Right hindlimb (tissue), 1 donor: ENCODE measurements at places on chromosomes 2 and 18.

DNA sequence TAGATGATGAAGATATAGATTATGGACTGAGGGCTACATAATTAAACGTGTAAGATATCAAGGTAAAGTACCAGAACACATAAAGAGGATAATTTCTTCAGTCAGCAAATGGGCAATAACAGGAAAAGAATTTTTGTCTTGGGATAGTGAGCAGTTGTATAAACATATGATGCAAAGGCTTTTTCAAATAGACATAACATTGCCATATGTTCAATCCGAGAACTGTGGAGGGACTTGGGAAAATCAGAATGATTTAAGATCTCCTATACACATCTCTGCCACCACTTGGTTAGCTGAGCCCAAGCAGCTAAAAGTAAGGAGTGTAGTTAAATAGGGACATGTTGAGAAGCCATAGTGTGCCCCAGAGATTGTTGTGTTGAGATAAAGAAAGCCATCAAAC is 287.6 kb upstream of the ZNF521 start:
- no peak for DNase-seq

- DNase-seq, result no peak
Measured at GRCh38 chr2:1476617-1477195, 63.4 kb downstream of the TPO start.

- peak; percentile 71 for DNase-seq
Measured at GRCh38 chr18:54684784-54685183, 93.7 kb downstream of the DYNAP start.

DNA sequence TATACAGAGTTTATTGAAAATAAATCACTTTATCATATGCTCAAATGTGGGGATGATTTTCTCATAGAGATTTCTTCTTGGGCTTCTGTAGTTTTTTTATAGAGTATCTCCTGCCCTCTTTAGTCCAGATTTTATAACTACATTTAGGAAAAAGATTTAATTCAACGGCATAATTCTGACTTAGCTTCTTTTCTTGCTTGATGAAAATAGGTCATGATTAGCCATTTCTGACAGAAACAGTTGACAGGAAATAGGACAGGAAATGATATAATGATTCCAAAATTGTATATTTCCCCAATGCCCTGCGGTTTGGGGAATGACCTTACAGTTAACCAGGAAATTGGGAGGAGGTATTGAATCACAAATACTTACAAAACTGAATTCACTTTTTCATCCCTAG is 1531.9 kb upstream of the ACVR2A start:
- DNase-seq, result no peak

DNA sequence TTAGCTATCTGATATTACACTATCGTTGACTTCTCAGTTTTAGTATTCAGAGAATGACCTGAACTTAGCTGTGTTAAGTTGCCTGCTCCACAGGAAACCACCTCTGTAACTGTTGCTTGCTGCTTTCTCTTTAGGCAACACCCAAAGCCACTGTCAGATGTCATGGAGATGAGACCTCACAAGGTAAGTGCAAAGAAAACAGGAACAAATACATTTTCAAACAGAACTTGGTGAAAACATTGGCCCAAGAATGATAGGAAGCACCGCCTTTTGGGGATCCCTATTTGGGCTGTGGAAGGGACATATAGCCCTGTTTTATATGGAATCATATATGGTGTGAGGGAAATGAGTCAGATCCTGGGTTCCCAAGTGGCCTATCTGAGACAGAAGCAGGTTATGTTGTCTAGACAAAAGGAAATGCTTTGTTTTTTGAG is 143.4 kb downstream of the UBE2E3 start:
- DNase-seq, result no peak

DNA sequence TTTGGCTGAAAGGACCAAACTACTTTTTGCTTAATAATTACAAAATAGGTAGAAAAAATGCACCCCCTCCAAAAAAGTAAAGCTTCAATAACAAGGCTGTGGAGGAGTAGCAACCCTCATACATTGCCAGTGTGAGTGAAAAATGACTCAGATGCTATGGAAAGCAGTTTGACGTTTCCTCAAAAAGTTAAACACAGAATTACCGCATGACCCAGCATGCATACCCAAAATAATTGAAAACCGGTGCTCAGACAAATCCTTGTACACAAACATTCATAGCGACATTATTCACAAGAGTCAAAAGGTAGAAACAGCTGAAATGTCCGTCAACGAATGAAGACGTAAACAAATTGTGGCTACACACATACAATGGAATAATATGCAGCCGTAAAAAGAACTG is 38.8 kb upstream of the DAPL1 start:
- DNase-seq, result no peak

GRCh38 chr2:212135739-212136138 is 402.9 kb downstream of the ERBB4 start:
- no peak for DNase-seq

DNA sequence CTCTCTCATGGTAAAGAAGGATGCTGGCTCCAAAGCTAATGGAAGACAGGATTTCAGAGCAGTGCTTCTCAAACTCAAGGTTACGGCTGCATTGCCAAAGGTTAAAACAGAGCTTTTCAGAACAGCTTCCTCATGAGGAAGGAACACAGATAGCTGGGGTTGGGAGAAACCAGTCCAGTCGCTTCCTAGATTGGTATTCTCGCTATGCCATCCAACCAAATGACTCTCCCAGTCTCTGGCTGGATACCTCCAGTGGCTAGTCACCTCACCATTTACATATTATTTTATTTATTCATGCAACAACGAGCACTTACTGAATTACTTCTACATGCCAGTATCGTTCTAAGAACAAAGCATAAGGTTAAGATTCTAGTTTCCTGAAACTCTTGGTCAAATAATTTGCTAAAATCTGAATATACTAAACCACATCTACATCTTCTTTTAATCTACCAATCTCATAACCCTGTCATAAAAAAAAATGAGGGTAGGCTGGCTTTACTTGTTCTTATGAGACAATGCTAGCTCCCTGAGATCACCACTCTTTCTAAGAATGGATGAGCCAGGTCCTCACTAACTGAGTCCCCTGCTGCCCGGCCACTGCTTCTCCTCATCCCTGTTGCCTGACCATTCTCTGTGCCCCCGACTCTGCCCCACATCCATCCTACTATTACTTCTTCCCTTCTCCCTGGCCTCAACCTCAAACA is 20.4 kb downstream of the KDSR start:
- DNase-seq, result no peak

DNA sequence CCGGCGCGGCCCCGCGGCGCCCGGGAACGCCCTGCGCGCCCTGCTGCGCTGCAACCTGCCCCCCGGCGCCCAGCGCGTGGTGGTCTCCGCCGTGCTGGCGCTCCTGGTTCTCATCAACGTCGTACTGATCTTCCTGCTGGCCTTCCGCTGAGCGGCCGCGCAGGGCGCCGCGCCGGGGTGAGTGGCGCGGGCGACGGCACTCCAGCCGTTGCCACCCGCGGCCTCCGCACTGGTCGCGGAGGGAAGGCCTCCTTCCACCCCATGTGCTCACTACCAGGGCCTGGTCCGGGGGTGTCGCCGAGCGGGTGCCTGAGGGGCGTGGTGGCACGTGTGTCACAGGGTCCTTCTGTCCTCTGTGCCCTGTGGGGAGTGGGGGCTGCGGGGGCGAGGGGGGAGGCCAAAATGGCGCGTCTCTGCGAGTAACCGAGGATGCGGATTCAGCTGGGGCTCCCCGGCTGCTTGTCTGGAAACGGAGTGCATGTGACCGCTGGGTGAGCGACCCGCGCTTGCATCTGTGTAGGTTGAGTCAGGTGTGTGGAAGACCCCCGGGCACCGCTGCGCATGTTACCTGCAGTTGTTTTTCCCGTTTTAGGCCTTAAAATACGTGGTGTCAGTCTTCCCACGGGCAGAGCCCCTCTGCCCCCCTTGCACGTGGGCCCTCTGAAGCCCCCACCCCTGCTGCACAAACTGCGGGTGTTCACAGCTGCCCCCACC is 58.0 kb downstream of the FAM168B start:
- DNase-seq, result no peak

GRCh38 chr2:22600156-22600555 is 784.8 kb upstream of the KLHL29 start:
- DNase-seq, result no peak

DNA sequence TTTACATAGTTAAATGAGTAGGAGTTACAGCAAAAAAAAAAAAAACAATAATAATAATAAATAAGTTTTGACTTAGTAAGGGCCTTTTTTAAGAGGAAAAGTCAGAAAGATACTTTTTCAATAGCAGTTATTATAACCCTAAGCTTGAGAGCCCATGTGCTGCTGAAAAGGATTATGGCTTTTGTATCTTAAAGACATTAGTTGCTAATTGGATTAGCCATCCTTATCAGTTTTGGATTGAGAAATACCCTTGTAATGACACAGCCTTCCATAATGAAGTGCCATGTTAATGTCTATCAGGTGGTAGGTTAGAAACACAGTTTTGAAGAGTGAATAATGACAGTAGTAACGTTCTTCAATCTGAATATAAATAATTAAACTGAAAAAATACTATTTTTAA is 554.0 kb downstream of the RIT2 start:
- no peak for DNase-seq

- no peak for DNase-seq
Measured at GRCh38 chr18:56096861-56097260, 508.9 kb upstream of the TCF4 start.

- no peak for DNase-seq
Measured at GRCh38 chr2:218290316-218291261, 1.7 kb downstream of the TMBIM1 start.

GRCh38 chr2:52260904-52261303 is 1229.0 kb upstream of the NRXN1 start:
- no peak for DNase-seq

- no peak for DNase-seq
Measured at GRCh38 chr18:741931-742512, 29.6 kb upstream of the ENOSF1 start.

GRCh38 chr2:171150694-171151285 is 9.9 kb downstream of the TLK1 start:
- DNase-seq, result no peak

- DNase-seq, result peak; percentile 71
Measured at GRCh38 chr2:236871500-236872001, 214.1 kb upstream of the COPS8 start.

DNA sequence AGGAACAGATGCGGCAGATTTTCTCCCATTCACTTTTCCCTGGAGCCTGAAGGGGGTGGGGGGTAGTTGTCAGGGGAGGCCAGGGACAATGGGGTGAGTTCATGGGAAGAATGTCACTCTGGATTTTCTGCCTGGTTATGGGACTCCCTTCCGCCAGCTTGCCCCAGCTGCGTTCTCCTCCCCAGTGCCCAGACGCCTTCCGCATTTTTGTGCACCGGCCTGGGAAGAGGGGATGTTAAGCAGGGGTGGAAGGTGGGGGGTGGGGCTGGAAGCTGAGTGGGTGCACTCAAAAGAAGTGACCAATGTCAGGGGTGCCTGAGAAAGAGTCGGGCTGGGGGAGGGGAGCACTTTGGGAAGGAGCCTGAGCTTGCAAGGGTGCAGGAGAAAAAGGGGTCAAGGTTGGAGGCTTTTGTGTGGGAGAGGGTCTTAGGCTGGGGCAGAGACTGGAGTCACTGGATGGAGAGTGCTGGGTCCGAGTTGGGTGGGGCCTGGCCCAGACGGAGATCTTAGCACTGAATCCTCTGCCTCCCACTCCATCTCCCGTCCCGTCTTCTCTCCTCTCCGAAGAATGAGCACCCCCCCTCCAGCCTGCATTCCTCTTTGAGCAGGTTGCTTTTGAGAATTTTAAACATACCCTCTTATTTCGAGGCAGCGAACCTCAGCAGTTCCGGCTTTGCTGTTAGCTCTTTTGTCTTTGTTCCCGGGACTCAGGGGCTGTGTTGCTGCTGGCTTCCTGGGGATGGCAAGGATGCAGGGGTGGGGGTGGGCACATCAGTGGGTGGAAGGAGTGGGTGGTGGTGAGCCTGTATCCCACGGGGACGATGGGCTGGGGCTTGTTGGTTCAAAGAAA is 2.7 kb downstream of the IGFBP2 start:
- DNase-seq, result peak; percentile 72

GRCh38 chr2:233674995-233675394 is 3.3 kb downstream of the UGT1A9 start:
- DNase-seq, result no peak

- DNase-seq, result no peak
Measured at GRCh38 chr2:3044587-3045317, 332.9 kb downstream of the EIPR1 start.

GRCh38 chr2:186201371-186201770 is 284.7 kb upstream of the ZC3H15 start:
- DNase-seq, result no peak

GRCh38 chr2:196170213-196170605 is 1.2 kb downstream of the STK17B start:
- peak; percentile 34 for DNase-seq

DNA sequence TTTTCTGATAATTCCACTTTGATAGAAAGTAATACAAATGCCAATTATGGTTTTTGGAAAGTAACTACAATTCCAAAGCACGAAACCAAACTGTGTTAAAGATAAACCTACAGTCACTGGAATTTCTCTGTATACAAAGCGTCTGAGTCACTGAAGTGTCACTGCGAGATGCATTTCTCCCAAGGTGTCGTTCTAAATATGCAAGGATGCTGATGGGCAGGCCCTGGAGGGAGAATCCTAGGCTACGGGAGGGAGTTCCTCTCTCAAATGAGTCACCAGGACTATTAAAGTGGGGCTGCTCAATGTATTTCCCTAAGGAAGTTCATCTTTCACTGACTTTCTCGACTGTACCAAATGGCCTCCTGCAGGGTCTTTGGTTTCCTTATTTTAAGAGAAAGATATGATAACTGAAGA is 163.8 kb upstream of the STK17B start:
- no peak for DNase-seq

GRCh38 chr2:17627434-17627833 is 86.9 kb downstream of the VSNL1 start:
- DNase-seq, result no peak
